ENCODE measurements at places on chromosomes 11 and 22. TPM values are rescaled to one million over a fixed set of nuclear protein-coding genes. Genes with fewer than 3 reads are reported as not detected.

GRCh38 chr22:19466848-19467752 is 11.9 kb downstream of the UFD1 start:
- H3K27ac ChIP-seq, result no peak overlapping the region
- no peak for DNase-seq
- H3K36me3 ChIP-seq, result peaks cover 30% of the 10 kb centered on the region

Gene OR52N4
- total RNA-seq, result not detected

- H3K4me1 ChIP-seq, result no peaks in the 10 kb centered on the region
- H3K27ac ChIP-seq, result no peak overlapping the region
- H3K36me3 ChIP-seq, result no peaks in the 10 kb centered on the region
- peaks cover 32% of the 10 kb centered on the region for H3K27me3 ChIP-seq
Observed at GRCh38 chr11:125373426-125374391, 122.4 kb downstream of the FEZ1 start.

DNA sequence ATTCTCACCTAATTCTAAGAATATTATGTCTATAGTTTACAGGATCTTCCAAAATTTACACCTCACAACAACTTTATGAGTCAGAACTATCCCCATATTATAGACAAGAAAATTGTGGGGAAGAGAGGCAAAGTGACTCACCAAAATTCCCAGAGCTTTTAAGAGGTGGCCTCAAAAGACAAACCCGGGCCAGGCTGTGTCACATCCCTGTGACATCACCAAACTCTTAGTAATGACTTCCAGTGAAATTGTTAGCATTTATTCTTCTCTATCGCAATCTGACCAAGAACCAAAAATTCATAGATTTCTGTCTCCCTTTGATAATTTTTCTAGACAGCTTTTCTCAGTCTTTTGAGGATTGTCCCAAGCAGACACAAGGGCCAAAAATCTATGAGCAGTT is 134.3 kb downstream of the SNX19 start:
- H3K4me3 ChIP-seq, result no peak overlapping the region
- H3K36me3 ChIP-seq, result no peaks in the 10 kb centered on the region
- DNase-seq, result no peak
- no peaks in the 10 kb centered on the region for H3K27me3 ChIP-seq
- H3K27ac ChIP-seq, result peak overlapping the region; percentile 50

DNA sequence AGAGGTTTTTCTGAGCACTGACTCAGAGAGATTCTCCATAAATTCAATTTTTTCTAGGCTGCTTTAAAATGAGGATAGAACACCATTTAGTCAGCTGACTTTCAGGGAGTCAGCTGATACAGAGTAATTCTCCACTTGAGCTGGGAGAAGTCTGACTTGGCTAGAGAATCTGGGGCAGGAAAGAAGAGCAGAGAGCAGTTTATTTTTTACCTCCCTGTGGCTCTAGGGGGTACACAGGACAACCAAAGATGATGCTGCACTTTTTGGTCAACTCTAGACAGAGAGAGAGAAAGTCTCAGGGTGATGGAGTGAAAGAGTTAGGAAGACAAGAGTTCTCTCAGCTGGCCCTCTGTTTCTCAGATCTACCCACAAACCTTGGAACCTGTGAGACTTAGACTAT is 67.3 kb upstream of the EED start:
- H3K36me3 ChIP-seq, result no peaks in the 10 kb centered on the region
- peaks cover 11% of the 10 kb centered on the region for H3K4me1 ChIP-seq
- H3K27ac ChIP-seq, result no peak overlapping the region
- no peaks in the 10 kb centered on the region for H3K27me3 ChIP-seq

DNA sequence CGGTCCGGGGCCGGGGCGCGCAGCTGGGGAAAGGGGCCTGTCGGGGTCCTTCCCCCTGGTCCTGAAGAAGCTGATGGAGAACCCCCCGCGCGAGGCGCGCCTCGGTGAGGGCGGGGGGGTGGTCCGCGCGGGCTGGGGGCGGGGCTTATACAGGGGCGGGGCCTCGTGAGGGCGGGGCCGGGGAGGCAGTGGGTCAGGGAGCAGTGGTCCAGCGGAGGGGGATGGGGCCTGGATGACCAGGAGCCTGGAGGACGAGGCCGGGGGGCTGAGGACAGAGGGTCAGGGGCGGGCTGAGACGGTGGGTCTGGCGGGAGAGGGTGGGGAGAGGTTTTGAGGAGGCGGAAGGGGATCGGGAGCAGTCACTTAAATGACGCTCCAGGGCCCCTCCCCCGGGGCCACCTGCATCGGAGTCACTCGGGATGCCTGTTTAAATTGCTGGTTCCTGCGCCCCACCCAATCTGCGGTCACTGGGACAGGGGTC is 396 bp downstream of the TEF start:
- H3K27ac ChIP-seq, result peak overlapping the region; percentile 59
- no peak for DNase-seq
- H3K4me1 ChIP-seq, result peaks cover 10% of the 10 kb centered on the region
- peak overlapping the region; percentile 54 for H3K4me3 ChIP-seq
- H3K27me3 ChIP-seq, result no peaks in the 10 kb centered on the region
- no peaks in the 10 kb centered on the region for H3K36me3 ChIP-seq
